ENCODE measurements at places on chromosomes 7 and 10.

GRCh38 chr7:105974471-105974870 is 11.4 kb downstream of the CDHR3 start:
- DNase-seq: no peak

- no peak for DNase-seq
These were observed 15.1 kb upstream of the RET start for GRCh38 chr10:43061760-43062159.

DNA sequence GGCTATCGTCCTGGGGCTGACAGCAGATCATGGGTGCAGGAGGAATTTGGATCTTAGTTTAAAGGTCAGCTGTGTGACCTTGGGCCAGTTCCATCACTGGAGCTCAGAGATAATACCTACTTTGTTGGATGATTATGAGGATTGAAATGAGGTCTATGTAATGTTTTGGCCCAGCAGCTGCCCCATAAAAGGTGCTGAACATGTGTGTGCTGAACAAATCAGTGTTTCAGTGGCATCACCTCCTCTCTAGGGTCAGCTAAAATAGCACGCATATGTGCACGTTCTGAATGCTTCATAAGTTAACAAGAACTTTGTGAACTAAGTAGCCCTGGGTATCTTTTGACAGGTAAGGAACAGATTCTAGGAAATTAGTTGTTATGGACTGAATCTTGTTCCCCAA is 84.8 kb upstream of the LRRC18 start:
- no peak for DNase-seq

DNA sequence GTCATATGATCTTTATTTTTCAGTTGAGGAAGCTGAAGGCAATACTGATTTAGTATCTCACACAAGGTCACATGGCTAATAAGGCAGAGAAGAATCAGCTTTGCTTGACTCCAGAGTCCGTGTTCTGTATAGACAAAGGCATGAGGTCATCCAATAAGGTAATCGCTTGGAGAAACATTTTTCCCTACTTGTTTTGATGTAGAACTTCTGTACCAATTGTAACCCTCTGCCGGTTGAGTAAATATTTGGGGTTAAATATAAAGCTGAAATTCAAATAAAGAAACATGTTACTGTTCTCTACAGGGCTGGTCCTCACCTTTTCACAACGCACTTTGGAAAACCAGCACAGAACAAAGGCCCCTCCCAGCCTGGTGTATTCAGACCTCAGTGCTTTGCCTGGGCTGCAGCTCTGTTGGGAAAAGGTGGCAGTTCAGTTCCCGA is 83.0 kb upstream of the INSYN2A start:
- DNase-seq: no peak

DNA sequence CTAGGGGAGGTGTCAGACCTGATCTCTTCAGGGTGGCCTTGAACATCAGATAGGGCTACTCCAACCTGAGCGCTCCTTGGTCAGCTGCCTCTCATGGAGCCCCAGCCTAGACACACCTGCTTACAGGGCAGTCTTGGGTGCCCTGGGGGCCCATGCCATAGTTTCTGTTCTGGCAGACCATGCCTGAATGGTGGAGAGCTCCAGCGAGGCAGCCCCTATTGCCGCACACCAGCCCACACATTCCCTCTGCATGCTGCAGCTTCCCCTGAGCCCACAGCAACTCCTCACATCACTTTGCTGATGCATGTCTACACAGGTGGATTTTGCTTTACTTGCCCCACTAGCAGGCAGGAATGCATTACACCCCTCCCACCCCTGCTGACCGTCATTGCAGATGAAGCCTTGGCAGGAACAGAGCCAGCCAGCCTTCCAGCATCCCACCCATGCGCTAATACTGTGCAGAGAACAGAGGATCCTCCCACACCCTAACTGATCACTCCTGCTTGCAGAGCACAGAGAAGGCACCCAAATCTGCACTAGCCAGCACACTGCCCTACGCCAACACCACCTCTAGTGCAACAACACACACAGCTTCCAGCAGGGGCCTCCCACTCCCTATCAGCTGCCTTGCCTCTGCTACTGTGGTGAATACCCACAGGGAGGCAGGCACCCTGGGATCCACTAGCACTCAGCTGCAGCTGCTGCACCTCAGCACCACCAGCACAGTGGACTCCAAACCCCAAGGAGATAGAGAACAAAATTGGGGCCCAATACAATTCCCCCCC is 43.0 kb upstream of the GRM3 start:
- no peak for DNase-seq

DNA sequence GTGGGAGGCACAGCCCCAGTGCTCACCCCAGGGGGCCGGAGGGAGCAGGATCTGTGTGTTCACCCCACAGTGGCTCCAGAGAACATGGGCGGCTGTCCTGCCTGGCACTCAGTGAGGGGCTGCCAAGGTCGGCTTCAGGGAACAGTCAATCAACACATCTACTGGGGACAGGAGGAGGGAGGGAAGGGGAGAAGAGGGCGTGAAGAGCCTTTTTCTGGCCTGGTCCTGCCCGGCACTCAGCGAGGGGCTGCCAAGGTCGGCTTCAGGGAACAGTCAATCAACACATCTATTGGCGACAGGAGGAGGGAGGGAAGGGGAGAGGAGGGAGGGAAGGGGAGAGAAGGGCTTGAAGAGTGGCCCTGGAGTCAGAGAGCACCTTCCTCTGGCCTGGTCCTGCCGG is 184.9 kb downstream of the ADARB2 start:
- no peak for DNase-seq

DNA sequence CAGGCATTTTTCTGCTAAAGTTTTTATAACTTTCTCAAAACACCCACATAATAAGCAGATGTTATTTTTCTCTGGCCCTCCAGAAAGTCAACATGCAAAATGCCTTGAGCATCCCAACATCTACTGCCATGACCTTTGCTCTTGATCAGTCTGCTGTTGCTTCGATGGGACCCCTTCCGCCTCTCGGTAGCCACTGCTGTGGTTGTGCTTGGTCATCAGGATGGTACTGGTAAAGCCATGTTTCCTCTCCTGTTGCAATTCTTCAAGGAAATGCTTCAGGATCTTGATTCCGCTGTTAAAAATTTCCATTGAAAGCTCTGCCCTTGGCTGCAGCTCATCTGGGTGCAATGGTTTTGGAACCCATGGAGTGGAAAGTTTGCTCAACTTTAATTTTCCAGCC is 533.0 kb downstream of the DNAJB6 start:
- DNase-seq: no peak

GRCh38 chr10:72616716-72617115 is 9.2 kb downstream of the MICU1 start:
- no peak for DNase-seq

DNA sequence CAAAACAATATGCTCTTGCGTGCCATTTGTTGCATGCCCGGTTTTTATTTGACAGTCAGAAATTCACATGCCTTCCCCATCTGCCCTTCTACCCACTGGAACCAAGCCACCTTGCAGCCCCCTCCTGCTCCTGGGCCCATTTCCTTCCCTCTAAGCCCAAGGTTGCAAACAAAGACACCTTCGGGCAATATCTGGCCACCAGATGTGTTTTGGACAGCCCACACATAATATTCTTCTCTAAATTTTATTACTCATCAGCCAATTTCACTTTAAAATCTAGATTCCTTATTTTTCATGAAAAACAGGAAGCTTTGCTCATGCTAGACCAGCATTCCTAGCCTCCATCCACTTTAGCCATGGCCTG is 18.2 kb upstream of the C10orf105 start:
- no peak for DNase-seq

DNA sequence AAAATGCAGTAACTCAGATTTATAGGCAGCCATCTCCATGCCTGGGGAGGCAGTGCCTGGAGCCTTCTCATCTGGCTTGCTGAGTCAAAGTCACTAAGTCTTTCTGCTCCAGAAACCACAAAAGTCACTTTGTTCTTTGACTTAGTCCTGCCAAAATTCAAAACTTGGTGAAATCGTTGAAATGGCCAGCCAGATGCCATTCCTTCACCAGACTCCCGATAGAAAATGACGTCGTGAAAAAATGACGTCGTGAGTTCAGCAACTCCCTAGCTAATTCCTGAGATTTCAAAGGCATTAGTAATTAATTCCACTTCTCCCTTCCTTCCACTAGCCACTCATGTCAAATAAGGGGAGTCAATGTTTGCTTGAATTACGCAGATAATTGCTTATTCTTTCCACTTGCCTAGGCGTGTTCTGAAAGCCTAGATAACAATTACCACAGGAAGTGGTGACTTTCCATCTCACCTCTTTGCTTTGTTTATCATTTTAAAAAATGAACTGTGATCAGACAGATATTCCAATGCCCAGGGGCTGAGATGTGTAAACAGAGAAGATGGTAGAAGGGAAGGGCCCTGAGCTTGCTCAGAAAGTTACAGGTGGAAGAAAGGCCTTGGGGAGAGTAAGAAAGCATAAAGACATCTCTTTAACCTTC is 48.5 kb upstream of the OSBPL3 start:
- DNase-seq: peak; percentile 87

GRCh38 chr10:26439406-26440087 is 1.4 kb downstream of the APBB1IP start:
- no peak for DNase-seq

- no peak for DNase-seq
These were observed 247.3 kb upstream of the LYZL1 start for GRCh38 chr10:29041616-29042015.

- DNase-seq: no peak
These were observed 1.5 kb downstream of the AKR1C3 start for GRCh38 chr10:5095687-5096086.

GRCh38 chr10:97097084-97097433 is 88.7 kb downstream of the SLIT1 start:
- DNase-seq: no peak

DNA sequence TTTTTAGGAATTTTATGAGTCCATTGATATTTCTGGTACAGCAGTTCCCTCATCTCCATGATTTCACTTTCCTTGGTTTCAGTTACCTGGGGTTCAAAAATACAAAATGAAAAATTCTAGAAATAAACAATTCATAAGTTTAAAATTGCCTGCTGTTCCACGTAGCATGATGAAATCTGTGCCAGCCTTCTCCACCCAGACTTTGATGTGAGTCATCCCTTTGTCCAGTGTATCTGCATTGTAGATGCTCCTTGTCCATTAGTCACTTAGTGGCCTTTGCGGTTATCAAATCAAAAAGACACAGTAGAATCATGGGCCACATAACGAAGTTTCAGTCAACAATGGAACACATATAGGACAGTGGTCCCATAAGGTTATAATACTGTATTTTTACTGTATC is 286.9 kb downstream of the PTEN start:
- DNase-seq: no peak

DNA sequence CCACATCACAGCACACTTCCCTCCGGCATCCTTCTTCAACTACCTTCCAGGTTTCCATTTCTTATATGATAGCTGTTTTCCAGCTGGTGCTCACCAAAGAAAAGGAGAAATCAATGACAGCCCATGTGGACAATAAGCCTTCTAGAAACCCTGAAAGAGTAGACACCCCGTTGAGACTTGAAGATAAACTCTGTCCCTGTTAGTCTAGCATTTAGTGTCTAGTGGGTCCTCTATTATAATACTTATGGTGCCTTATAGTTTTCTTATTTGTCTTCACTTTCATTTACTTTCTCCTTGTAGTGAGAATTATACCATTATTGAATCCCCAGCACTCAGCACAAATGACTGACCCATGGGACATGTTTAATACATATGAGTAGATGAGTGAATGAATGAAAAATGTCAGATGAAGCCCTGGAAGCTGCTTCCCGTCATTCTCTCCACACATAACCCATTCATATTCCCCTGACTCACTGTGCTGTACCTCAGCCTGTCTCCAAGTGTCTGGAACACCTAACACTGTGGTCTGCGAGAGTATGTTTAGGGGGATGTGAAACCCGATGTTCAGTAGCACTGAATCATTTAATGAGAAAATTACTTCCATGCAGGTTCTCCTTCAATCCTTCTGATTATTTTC is 377.6 kb downstream of the GPR158 start:
- no peak for DNase-seq

DNA sequence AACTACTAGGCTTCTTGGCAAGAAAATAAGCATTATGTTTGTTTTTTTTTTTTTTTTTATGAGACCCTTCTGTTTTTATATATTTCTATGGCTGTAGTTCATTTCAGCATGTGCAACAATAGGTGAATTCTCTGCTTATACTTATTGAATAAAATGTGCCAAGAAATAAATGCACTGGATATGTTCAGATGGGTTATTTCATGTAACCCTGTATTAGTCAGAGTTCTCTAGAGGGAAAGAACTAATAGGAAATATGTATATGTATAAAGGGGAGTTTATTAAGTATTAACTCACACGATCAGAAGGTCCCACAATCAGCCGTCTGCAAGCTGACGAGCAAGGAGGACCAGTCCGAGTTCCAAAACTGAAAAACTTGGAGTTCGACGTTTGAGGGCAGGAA is 292.8 kb downstream of the CSTF2T start:
- no peak for DNase-seq

DNA sequence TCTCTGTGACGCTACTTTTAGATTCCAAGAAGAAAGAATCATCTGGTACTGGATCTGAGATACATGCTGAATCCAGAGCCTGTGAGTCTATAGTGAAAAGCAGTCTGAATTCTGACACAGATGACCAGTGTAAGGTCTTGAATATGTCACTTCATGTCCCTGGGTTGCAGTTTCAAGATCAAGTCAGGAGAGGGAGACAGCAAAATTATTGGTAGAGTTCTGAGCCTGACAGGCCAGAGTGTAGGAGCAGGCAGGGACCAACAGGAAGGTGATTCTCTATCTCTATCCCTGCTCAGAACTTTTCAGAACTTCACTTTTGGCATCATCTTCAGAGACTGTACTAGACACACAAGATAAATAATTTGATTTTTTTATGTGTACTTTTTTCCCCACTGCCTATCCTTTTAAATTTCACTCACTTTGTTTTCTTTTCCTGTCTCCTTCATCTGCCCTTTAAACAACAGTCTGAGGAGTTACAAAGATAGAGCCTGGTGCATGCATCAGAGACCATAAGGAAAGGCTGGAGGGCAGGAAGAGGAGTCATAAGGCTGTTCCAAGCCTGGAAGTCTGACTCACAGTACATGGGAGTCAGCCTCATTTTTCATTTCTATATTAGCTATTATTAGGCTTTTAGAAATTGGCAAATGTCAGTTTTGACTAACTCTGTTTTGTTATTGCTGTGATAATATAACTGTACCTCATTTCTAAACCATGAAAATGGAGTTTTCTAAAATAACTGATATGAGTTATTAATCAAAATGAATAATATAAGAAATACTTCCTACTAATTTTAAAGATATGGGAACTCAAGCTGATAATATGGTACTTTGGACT is 120.2 kb upstream of the TMEM229A start:
- DNase-seq: no peak

GRCh38 chr10:100645091-100645490 is 100.3 kb upstream of the PAX2 start:
- no peak for DNase-seq

- no peak for DNase-seq
These were observed 11.8 kb downstream of the ZAN start for GRCh38 chr7:100745184-100745583.

- DNase-seq: no peak
These were observed 274.4 kb downstream of the THSD7A start for GRCh38 chr7:11557627-11558026.

GRCh38 chr7:7433811-7434210 is 101.9 kb downstream of the COL28A1 start:
- no peak for DNase-seq

- no peak for DNase-seq
These were observed 850.3 kb upstream of the SORCS1 start for GRCh38 chr10:108014902-108015177.
